IPS-NIHi11 (cell line): ENCODE measurements at places on chromosomes 5 and 9.

DNA sequence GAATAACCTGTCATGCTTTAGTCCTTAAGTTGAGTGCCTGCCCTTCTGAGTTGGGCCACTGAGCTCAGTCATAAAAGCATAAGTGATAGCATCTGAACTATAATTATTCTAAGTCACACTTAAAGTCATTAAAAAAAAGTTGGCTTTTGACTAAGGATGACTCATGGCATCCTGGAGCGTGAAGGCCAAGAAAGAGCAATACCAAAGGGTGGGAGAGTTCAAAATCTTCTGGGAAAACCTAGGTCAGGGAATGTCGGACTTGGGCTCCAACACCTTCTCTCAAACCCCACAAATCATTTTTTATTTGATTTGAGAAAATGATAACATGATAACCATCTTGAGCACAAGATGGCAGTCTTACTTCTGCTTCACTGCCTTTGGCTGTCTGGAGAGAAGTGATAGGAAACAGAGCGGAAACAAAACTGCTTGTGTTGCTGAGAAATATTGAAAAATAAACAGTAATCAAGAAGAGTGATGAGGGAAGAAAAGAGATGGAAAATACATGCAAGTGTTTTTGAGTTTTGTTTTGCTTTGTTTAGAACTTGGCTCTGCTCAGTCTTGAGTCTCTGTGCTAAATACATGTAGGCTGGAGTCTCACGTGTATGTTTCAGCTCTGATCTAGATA is 16.9 kb upstream of the NTRK2 start:
- DNase-seq, result no peak

GRCh38 chr5:126686451-126687126 is 85.8 kb downstream of the PHAX start:
- DNase-seq, result no peak

- DNase-seq, result no peak
Measured at GRCh38 chr5:58770136-58770535, 187.3 kb downstream of the RAB3C start.

DNA sequence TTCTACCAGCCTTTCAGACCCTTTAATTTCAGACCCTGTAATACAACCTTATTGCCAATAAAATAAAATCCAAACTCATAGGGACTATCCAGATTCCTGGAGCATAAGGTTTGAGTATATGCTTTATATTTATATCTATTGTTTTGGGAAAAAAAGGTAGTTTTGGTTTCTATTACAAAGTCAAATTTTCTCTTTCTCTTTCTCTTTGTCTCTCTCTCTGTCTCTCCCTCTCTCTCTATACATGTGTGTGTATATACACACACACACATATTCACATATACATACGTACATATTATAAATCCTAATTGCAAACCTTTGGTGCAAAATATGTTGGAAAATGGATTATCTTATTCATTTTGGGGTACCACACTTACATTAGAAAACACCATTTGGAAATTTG is 39.0 kb downstream of the TMEM232 start:
- DNase-seq, result no peak

- DNase-seq, result no peak
Measured at GRCh38 chr9:133963166-133963565, 29.0 kb downstream of the VAV2 start.

DNA sequence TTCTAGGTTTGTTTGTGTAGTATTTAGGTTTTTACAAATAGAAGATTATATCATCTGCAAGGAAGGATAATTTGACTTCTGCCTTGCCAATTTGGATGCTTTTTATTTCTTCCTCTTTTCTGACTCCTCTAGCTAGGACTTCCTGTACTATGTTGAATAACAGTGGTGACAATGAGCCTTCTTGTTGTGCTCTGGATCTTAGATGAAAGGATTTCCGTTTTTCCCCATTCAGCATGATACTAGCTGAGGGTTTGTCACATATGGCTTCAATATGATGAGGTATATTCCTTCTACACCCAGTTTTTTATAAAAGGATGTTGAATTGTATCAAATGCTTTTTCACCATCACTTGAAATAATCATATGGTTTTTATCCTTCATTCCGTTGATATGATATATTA is 101.4 kb downstream of the FBXO4 start:
- no peak for DNase-seq

DNA sequence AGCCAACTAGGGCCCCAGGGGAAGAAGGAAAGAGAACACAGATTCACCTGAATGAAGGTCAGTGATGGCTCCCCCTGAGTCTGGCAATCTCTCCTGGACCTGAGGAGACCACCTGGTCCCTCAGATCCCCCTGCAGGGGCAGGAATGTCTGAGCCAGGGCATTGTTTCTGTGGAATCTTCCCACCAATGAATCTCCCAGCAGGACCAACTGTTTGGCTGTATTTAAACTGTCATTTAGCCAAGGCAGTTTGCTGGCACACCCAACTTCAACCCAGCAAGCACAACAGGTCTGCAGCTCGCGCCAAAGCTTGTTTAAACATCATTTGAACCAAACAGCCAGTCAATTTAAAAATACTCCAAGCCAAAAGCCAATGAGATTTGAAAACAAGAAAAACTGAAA is 92.6 kb downstream of the SH3TC2 start:
- peak; percentile 39 for DNase-seq

GRCh38 chr9:133579601-133580418 is 29.4 kb downstream of the FAM163B start:
- no peak for DNase-seq

DNA sequence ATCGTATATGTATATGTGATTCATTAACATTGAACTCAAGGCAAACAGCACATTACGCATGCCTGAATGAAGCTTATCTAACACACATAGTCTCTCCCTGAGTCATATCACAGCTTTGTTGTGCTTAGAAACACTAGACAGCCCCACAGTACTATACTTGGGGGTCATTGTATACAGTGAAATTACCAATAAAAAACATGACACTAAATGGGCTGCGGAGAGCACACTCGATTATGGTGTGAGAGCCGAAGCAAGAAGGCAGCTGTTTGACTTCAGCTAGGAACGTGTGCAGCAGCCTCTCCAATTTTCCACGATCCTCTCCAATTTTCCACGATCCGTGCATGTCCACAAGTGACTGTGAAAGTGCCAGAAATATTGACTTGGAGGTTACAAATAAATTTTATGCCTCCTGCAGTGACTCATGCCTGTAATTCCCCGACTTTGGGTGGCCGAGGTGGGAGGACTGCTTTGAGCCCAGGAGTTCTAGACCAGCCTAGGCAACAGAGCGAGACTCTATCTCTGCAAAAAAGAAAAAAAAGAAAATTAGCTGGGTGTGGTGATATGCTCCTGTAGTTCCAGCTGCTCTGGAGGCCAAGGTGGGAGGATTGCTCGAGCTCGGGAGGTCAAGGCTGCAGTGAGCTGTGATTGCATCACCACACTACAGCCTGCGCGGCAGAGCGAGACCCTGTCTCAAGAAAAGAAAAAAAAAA is 102.4 kb downstream of the DAPK1 start:
- no peak for DNase-seq

GRCh38 chr9:123073441-123073840 is 40.0 kb downstream of the GPR21 start:
- DNase-seq, result no peak

DNA sequence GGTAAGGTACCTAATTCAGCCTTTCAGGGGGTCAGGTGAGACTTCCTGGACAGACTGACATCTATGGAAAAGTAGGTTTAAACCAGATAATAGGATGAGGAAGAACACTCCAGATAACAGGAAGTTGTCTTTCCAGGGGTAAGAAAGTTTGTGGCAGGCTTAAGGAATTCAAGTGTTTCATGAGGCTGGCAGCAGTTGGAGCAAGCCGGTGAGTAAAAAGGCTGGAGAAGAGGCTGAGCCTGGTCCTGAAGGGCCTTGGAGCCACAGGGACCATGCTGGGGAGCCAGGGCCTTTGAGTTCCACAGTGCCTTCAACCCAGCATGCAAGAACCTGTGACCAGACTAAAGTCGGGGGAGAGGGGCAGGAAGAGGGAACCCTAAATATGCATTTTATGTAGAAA is 353.4 kb downstream of the SPOCK1 start:
- DNase-seq, result no peak

DNA sequence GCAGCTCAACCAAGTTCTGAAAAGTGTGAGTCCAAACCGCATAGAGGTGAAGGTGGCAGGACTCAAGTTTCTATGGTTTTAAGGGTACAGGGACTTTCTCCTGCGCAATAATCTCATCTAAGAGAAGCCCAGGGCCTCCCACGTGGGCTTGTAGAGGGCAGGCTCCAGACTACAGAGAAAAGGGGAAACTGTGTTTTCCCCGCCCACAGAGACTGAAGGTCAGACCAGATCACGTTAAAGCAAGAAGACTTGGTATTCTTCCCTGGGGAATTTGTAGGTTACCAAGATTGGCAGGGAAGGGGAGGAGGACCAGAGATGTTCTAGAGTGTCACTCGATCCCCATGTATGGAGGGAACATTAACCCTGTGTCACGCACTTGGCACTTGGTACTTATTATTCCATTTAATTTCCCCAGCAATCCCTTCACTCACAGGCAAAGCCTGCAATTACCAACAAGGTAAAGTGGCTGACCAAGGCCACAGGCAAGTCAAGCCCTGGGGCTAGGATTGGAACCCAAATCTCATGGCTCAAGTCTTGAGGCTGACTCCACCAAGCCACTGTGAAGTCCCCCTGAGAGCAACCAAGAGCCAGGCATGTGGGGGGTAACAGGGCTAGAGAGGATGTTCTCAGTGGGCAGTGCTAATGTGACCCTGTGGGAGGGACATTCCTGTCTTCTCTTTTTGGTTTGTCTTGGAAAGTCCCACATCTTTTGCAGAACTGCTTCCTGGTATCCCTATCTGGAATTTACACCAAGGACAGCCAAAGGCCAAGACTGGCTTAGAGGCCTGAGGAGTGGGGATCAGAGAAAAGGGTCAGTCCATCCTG is 18.3 kb upstream of the NEK6 start:
- no peak for DNase-seq

DNA sequence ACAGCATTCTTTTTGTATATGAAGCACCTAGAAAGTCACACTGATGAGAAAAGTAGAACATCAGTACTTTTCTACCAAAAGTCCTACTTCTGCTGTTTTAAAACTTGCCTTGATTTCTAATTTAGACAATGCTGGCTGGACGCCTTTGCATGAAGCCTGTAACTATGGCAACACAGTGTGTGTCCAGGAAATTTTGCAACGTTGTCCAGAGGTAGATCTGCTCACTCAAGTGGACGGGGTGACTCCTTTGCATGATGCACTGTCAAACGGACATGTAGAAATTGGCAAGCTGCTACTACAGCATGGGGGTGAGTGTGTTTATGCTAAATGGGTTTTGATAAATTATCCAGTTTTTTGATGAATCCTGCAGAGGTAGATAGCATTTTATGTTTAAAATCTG is 73.5 kb downstream of the SLF1 start:
- no peak for DNase-seq

- no peak for DNase-seq
Measured at GRCh38 chr9:94101162-94101853, 17.0 kb downstream of the PTPDC1 start.

- peak; percentile 65 for DNase-seq
Measured at GRCh38 chr9:89743573-89744254, 138.9 kb downstream of the GADD45G start.

GRCh38 chr9:32431940-32432555 is 47.6 kb downstream of the ACO1 start:
- DNase-seq, result peak; percentile 48

DNA sequence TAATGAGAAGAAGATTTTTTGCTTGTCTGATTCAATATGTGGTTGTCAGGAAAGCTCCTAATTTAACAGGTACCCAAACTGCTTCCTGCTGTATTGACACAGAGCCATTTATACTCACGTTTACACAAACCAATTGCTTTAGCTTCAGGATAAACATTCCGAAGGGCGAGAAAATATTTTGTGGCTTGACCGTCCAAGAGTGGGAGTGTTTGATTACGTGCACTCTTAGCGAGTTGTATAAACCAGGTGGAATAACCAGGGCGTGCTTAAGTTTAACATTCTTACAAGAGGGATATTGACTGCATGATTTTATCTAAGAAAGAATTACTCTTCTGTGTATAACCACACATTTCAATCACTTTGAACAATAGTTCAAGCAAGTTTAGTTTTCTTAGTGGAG is 278.7 kb upstream of the TYRP1 start:
- DNase-seq, result no peak

- DNase-seq, result no peak
Measured at GRCh38 chr5:128876569-128877382, 88.5 kb upstream of the SLC27A6 start.

- DNase-seq, result no peak
Measured at GRCh38 chr9:87878989-87879511, 3.6 kb upstream of the SPATA31E1 start.
